Lung (tissue), 17 donors: ENCODE measurements at places on chromosomes 1 and 21.

GRCh38 chr1:204320382-204320804, 39.3 kb downstream of the PLEKHA6 start:
- no peak for DNase-seq

GRCh38 chr1:204520834-204521709, 4.9 kb downstream of the MDM4 start:
- no peak for DNase-seq

DNA sequence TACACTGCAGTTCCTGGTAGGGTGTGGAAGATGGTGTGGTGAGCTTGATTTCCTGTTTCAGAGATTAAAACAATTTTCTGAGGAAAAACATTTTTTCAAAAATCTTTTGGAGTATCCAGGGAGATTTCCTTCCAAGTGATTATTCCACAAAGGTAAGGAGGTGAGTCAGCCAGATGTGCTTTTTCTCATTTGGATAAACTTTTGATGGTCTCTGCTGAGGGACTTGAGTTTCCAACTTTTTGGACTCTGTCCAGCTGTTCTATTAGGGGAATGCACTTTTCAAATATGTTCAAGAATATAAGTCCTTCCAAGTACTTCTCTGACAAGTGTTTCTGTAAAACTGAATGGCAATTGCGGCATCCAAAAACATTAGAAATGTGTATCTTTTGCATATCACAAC, 628.8 kb upstream of the ADAMTS5 start:
- DNase-seq, result no peak

- DNase-seq, result no peak
Observed at GRCh38 chr1:32094746-32095521, 12.9 kb upstream of the KPNA6 start.
